ENCODE measurements at places on chromosomes 6 and 20. TPM values are rescaled to one million over a fixed set of nuclear protein-coding genes. Genes with fewer than 3 reads are reported as not detected.

DNA sequence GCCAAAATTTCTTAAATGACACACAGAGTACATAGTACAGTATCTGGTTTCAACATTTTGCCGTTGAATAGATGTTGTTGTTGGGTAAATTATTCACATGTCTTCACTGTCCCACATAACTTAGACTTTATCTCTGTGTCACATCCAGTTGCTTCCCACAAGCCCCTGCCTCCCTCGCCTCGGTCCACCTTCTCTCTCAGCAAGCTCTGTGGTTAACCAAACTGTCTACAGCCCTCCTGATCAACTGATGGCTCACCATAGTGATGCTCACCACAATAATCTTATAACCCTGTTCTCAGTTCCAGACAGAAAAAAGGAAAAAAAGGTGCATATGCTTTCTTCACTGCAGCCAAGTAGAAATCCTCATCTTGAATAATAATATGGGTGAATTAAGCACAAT is 23.0 kb downstream of the IL17F start:
- no peak overlapping the region for H3K27ac ChIP-seq
- H3K36me3 ChIP-seq = no peaks in the 10 kb centered on the region
- no peaks in the 10 kb centered on the region for H3K27me3 ChIP-seq

DNA sequence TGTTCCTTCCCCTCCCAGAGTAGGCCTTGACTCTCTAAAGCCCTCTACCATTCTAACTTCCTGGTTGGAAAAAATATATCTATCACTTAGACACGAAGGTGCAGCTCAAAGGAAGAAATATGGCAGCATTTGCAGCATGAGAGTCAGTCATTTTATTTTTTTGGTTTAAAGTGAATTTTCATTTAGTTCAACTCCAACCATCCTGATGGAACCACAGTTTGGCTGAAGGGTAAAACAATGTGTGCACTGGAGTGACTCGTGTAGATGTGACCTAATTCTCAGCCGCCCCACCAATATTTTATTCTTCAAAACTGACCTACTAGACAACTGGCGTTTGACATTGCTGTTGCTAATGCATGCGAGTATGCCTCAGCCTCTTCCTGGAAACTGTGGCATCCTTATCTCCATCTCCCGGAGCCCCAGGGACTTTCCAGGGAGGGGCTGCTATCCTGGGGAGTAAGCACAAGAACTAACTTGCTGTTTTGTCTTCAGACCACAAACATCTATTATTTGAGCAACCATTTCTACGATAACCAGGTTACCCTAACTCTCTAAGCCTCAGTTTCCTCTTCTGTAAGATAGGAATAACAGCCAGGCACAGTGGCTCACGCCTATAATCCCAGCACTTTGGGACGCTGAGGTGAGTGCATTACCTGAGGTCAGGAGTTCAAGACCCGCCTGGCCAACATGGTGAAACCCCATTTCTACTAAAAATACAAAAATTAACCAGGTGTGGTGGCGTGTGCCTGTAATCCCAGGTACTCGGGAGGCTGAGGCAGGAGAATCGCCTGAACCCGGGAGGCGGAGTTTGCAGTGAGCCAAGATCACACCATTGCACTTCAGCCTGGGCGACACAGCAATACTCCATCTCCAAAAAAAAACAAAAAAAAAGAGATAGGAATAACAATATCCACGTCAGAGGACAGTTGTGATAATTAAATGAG is 148.7 kb upstream of the JARID2 start:
- no peak overlapping the region for H3K27ac ChIP-seq
- DNase-seq = no peak
- no peaks in the 10 kb centered on the region for H3K36me3 ChIP-seq
- no peaks in the 10 kb centered on the region for H3K27me3 ChIP-seq
- H3K4me3 ChIP-seq = no peak overlapping the region

DNA sequence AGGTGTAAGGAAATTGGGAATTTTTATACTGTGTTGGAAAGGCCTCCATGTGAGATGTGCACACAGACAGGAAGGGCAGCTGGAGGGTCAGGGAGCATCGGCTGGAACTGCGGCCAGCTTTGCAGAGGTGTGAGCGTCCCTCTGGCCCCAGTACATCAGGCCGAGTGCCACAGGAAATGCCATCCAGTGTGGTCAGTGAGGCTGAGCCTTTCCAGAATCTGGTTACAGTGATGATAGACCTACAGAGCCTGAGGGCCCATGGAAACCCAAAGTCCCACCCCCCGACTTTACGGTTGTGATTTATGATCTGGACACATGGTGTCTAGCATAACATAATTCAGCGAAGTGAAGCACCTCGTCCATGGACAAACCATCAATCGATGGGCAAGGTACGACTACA is 137.3 kb upstream of the PDE10A start:
- no peaks in the 10 kb centered on the region for H3K36me3 ChIP-seq
- H3K4me3 ChIP-seq = no peak overlapping the region
- H3K4me1 ChIP-seq = peaks cover 9% of the 10 kb centered on the region

DNA sequence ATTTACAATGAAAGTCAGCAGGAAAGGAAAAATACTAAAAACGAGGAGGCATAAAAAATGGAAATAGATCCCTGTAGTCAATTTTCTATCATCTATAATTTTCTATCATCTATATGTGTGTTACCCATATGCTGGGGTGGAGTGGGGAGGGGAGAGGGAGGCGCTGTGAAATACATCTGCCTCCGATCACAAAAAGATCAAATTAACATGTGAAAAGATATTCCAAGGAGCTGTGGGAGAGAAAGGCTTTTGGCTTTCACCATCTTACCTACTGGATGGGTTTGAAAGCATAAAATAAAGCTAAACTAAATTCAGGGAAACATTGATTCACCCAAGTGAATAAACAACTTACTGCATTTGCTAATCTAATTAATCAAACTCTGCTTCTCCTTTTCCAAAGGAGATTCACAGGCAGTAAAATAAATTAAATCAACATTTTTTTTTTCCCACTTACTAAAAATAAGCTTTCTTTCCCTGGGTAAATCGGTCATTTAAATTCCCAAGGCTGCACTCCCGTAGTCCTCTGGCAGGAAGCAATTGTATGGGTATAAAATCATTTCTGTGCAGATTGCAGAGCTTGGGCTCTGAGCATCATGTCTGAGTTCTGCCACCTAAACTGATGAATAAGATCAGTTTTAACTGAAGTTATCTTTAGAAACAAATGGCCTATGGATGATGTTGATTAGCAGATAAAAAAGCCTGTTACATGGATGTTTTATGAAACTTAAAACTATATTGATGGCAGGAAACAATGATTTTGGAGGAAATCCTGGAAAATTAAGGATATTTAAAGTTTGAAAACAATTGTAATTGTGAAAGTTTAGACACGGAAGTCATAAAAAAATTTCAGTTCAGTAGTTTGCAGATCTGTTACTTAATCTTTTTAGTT is 147.9 kb downstream of the SOX4 start:
- peaks cover 61% of the 10 kb centered on the region for H3K4me1 ChIP-seq
- DNase-seq = peak; percentile 64
- no peak overlapping the region for H3K4me3 ChIP-seq
- H3K27ac ChIP-seq = peak overlapping the region; percentile 71
- no peaks in the 10 kb centered on the region for H3K27me3 ChIP-seq
- H3K36me3 ChIP-seq = no peaks in the 10 kb centered on the region

DNA sequence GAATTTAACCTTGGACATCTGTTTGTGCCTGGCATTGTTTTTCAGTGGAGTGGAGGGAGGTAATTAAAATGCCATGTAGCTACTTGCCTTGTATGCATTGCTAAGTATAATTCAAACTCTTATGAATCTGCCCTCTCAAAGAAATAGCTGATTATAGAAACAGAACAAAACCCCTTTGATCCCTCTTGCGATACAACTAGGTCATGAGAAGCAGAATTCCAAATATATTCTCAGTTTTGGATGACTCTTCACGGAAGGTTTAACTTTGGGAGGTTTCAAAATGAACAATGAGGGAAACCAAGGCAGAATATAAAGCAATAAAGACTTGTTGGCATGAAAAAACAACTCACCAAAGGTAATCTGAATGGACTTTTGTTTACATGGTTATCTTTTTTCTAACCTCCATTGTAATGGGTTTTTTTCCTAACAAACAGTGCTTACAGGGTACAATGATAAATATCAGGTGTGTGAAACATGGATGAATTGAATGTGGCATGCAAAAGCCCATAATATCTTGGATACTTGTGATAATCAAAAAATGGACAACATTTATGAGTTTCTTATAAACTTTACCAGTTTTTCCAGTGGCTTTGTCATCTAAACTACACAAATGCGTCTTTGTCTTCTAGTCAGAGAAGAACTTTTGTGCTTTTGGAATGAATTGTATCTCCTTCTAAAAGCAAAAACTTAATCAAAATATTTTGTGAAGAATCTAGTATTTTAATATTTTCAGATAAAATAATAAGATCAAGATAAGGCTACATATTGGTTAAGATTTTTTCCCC is 15.7 kb upstream of the HEY2 start:
- no peak overlapping the region for H3K4me3 ChIP-seq
- H3K4me1 ChIP-seq = no peaks in the 10 kb centered on the region
- H3K27ac ChIP-seq = no peak overlapping the region
- no peak for DNase-seq

- H3K27ac ChIP-seq = no peak overlapping the region
- no peak overlapping the region for H3K4me3 ChIP-seq
- H3K36me3 ChIP-seq = no peaks in the 10 kb centered on the region
- no peaks in the 10 kb centered on the region for H3K27me3 ChIP-seq
- DNase-seq = no peak
- no peaks in the 10 kb centered on the region for H3K4me1 ChIP-seq
These were observed 16.8 kb upstream of the SDCBP2 start for GRCh38 chr20:1345756-1346093.

GRCh38 chr20:21396599-21397340 is 556 bp downstream of the NKX2-4 start:
- H3K4me1 ChIP-seq = peaks cover 5% of the 10 kb centered on the region
- H3K36me3 ChIP-seq = no peaks in the 10 kb centered on the region
- no peak overlapping the region for H3K27ac ChIP-seq

- no peak for DNase-seq
- H3K27me3 ChIP-seq = no peaks in the 10 kb centered on the region
- no peak overlapping the region for H3K4me3 ChIP-seq
- no peak overlapping the region for H3K27ac ChIP-seq
These were observed 269.8 kb downstream of the HACE1 start for GRCh38 chr6:104589940-104590339.

DNA sequence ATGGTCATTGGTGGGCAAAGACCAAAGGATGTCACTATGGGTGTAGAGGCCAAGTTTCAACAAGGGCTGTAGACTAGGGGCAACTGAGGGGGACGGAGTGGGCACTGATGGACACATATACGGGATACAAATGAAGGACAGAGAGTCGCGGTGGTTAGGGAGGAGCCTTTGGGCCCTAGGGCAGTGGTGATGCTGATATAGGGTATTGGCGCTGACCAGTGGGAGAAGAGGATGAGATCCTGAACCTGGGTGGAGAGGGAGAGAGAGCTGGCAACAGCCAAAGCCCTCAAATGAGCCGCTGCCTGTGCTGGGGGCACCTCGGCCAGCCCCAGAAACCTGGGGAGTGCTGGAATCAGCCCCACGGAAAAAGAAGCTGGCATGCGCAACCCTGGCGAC is 1.6 kb downstream of the CDH22 start:
- H3K4me3 ChIP-seq = no peak overlapping the region
- no peak overlapping the region for H3K27ac ChIP-seq

DNA sequence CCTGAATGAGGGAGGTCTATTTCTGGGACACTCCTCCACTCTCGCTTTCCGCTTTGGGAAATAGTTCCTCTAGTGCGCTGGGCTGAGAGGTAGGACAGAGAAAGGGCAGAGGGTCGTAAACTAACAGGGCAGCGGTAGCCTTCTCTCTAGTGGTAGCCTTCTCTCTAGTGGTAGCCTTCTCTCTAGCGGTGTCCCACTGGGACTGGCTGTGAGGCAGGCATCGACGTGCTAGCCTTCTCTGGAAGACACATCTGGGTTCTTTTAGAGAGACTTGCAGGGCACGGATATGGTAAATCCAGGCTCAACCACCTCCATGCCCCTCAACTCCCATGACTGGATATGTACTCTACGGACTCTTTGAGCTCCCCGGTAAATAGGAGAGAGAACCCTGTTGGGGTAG is 74.7 kb upstream of the SLC22A16 start:
- no peak for DNase-seq
- H3K27me3 ChIP-seq = no peaks in the 10 kb centered on the region
- H3K27ac ChIP-seq = no peak overlapping the region
- H3K4me3 ChIP-seq = no peak overlapping the region
- no peaks in the 10 kb centered on the region for H3K4me1 ChIP-seq

GRCh38 chr6:13528232-13528631 is 40.8 kb upstream of the GFOD1 start:
- no peak overlapping the region for H3K4me3 ChIP-seq
- H3K4me1 ChIP-seq = no peaks in the 10 kb centered on the region
- no peaks in the 10 kb centered on the region for H3K36me3 ChIP-seq

DNA sequence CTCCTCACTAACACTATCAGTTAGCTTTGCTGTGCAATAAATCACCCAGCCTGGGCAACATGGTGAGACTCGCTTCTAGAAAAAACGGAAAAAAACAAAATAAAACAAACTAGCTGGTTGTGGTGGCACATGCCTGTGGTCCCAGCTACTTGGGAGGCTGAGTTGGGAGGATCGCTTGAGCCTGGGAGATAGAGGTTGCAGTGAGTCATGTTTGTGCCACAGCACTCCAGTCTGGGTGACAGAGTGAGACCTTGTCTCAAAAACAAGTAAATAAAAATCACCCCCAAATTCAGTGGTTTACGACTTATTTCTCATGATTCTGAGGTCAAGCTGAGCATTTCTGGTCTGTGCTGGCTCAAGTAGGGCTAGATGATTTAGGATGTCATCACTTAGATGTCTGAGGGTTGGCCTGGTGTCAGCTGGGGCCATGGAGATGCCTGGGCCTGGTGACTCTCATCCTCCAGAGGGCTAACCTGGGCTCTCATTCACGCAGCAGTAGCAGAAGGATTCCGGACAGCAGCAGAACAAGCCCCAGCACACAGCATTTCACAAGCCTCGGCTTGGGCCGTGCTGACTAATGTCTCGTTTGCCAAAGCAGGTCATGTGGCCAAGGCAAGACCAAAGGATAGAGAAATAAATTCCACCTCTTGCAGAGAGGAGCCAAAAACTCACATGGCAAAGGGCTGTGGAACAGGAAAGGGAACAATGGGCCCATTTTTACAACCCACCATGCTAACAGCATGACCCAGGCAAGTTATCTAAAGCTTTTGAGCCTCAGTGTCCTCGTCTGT is 32.5 kb downstream of the MGME1 start:
- no peak overlapping the region for H3K4me3 ChIP-seq
- peaks cover 46% of the 10 kb centered on the region for H3K4me1 ChIP-seq
- peak; percentile 94 for DNase-seq
- H3K27me3 ChIP-seq = no peaks in the 10 kb centered on the region
- H3K27ac ChIP-seq = peak overlapping the region; percentile 79

DNA sequence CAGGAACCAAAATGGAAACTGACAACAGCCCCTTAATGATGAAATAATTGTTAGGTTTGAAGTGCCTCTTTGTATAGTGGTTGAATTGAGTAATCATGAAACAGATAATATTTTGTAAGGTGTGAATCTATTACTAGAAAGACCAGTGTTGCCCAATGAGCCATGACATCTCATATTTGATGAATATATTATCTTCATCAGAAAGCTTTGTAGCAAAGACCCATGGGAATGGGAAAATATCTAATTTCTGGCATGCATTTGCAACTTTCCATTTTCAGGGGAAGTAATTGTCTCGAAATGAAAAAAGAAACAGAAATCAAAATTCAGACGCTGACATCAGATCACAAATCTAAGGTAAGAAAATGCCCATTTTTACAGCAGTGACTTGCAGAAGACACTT is 57.3 kb upstream of the LAMP5 start:
- peaks cover 10% of the 10 kb centered on the region for H3K4me1 ChIP-seq
- no peak overlapping the region for H3K4me3 ChIP-seq
- no peak for DNase-seq

The MROH8 gene
- total RNA-seq = 3.0 TPM

The MCCD1 gene
- total RNA-seq = not detected

The TRIM10 gene
- total RNA-seq = 0.17 TPM

The JPH2 gene
- total RNA-seq = 441 TPM

The NNAT gene
- total RNA-seq = 8.3 TPM

The SIRPB2 gene
- 4.7 TPM for total RNA-seq

The KIAA1755 gene
- 8.3 TPM for total RNA-seq
